Stimulated activated CD8-positive, alpha-beta memory T cell treated with anti-CD3 and anti-CD28 coated beads, Interleukin-7, amount 100 ng/mL, for 1 hour (primary cell): ENCODE measurements at places on chromosomes 4 and X.
A peak's percentile ranks its signal among the peaks of the same experiment; 100 is the strongest.

DNA sequence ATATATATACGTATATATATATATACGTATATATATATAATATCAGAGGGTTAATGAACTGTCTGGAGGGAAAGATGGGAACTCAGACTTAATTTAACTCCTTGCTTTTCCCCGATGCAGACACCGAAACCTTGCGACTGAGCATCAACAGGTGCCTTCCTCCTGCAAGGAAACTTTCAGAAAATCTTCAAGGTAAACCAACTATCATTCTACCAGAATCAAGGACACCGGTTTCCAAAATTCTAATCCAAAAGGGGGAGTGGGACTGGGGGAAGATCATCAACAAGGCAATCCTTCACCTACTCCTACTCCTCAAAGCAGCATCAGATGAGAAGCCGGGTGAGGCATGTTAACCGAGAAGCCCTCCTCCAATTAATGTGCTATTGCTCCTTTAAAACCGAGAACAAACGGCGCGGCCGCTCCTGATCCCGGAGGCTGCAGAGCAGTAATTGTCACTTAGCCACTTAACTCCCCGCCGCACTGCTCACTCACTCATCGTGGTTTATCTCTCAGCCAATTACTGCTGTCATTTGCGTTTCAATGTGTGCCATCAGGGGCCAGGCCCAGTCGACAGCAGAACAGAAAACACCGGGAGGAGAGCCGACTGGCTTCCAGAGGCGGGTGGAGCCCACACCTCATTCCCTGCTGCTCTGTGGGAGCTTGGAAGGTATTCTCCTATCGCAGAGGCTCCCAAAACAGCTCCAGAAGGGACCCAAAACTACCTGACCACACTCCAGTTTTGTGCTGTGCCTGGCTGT is 61.7 kb downstream of the MAML3 start:
- DNase-seq, result no peak

DNA sequence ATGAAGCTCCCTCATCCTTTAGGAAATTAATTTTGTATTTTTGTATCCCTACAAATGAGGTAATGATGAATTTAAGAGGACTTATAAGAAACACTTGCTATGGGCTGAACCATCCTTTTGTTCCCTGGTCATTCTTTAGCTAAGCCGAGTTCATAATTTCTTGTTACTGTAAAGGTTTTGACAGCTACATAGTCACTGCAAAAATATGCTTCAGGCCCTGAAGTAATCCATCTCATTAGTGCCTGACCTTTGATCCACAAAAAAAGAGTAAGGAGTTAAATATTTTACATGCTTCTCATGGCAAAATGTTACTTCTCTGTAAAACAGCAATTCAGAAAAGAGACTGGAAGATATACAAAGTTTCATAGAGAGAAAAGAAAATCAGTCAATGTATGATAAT is 290.6 kb upstream of the SLIT2 start:
- no peak for DNase-seq

- DNase-seq, result no peak
Observed at GRCh38 chr4:52103319-52103718, 52.2 kb downstream of the SPATA18 start.

DNA sequence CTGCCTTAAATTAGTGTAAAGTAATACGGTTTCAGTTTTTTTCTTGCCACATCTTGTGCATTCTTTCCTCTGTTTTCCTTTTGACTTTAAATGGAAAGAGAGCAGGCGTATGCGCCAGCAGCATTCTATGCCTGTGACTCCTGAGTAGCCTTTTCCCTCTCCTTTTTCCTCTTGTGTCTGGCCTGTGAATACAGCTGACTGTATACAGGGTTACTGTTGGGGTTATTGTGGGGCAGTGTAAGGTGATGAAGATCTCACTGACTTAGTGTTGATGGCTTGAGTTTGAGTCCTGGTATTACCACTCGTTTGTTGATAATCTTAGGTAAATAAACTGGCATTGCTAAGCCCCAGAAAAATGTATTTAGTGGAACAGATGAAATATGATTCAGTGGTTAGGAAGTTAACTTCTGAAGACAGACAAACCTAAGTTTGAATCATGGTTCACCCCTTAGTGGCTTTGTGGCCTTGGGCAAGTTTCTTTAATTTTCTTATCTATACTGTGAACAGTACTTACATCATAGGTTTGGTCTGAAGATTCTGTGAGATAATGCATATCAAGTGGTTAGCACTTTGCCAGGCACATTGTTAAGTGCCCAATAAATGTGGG is 105.1 kb downstream of the FNIP2 start:
- DNase-seq, result no peak

- no peak for DNase-seq
Observed at GRCh38 chrX:38409289-38409688, 56.9 kb downstream of the OTC start.

DNA sequence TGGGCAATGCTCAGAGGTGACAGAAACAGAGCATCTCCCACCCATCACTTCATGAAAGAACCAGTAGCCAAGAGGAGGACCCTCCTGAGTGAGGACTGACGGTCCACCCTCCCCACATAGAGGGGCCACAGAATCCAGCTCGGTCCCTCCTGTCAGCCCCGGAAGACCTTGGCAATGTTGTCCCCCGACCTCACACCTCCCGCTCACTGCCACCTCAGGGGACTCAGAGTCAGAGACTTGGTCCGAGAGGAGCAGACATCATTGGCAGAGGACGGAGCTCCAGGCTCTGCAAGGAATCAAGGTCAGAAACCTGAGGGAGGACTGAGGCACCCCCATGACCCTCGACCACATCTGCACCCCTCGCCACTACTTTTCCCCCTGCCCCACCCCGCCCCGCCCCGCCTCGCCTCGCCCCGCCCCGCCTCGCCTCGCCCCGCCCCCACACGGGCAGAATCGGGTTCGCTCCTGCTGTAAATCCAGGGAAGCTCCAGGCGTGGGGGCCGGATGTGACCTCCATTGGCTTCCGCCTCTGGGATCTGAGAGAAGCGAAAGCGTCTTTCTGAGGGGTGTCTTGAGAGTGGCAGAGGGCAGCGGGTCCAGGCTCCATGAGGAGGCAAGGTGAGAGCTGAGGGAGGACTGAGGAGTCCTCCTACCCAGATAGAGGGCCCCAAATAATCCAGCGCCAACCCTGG is at the start of gene MAGEA11:
MAGEA11 (plus strand) TSS at position 516 of the 692 bp plus-strand sequence. CDS start 1,100 bp downstream, outside the sequence.
- no peak for DNase-seq

DNA sequence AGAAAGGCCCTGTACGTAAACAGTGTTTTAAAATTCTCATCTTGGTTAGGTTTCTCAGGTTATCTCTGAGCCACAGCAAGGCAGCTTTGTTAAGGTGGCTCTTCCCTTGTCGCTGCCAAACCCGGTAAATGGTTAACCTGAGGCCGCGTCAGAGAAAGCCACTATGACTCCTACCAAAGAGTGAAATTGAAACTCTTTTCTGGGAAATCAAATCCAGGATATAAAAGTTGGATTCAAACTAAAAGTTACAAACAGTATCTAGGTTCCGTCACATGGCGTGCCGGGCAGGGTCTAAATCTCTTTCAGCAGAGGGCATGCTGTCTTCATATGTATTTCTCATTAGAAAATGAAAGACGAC is 433 bp downstream of the MMAA start:
- peak; percentile 5 for DNase-seq

- DNase-seq, result no peak
Observed at GRCh38 chrX:140432346-140433175, 72.3 kb downstream of the SOX3 start.

GRCh38 chr4:163693776-163694175 is 199.3 kb downstream of the TMA16 start:
- DNase-seq, result no peak

DNA sequence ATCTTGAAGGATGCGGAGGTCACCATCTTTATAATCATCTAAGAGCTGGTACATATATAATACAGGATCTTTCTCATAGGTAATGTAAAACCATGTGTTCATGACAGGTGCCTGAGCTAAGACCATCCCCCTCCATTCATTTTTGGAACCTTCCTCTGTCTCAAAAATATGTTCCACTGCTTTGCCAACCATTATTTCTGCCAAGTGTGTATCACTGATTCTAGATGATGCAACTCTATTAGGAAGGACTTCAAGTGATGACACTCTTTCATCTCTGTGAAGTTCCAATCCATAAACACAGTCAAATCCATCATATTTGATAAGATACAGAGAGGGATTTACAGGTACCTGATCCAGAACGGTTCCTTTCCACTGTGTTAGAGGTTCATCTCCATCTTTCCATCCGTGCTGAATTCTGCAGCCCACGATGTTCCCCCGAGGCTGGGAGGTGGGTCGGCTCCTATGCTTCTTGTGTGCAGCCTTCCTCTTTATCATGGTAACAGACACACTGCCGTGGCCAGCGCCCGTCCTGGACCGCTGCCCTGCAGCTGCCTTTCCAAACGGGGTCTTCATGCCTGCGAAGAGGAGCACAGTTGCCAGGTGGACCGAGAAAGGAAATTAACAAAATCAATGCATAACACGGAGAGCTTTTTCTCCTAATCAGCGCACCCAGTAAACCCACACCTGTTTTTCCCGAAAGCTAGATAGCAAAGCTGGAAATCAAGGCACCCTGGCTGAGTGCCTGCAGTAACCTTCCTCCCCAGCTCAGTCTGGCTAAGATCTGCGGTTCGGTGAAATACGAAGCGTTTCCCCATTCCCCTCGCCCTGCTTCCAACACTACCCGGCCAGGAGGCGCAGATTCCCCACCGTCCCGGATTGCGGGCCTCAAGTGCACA is 718 bp downstream of the SPIN3 start:
- no peak for DNase-seq

DNA sequence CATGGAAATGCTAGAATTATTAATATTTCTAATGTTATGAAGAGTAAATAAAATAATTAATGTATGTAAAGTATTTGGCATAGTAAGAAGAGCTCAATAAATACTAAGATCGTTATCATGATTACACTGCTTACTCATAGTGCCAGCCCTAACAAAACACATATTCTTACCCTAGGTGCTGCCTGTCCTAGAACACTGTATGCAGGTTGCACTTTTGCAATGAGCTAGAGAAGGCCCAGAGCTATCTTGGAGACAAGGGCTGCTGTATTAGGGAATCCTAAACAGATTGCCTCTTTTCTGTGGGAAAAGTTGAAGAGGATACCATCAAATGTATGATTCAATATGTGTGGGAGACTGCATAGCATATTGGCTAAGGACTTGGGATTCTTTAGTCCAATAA is 48.0 kb upstream of the TMEM164 start:
- DNase-seq, result no peak

DNA sequence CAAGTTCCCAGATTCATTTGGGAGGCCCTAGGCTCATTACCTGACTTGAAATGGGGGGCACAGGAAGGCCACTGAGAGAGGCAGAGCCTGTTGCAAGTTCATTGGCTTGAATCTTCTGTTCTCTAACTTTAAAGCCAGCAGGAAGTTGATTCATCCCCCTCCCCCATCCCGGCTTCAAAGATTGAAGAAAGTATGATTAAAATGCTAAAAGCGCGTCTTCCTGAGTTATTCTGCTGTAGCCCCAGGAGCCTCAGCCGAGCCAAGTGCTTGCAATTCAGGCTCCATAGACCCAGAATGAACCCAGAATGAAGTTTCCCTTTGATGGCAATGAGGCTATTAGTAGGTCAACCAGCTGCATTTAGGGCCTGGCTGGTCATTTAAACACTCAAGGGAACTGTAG is 14.7 kb downstream of the CHST7 start:
- no peak for DNase-seq

DNA sequence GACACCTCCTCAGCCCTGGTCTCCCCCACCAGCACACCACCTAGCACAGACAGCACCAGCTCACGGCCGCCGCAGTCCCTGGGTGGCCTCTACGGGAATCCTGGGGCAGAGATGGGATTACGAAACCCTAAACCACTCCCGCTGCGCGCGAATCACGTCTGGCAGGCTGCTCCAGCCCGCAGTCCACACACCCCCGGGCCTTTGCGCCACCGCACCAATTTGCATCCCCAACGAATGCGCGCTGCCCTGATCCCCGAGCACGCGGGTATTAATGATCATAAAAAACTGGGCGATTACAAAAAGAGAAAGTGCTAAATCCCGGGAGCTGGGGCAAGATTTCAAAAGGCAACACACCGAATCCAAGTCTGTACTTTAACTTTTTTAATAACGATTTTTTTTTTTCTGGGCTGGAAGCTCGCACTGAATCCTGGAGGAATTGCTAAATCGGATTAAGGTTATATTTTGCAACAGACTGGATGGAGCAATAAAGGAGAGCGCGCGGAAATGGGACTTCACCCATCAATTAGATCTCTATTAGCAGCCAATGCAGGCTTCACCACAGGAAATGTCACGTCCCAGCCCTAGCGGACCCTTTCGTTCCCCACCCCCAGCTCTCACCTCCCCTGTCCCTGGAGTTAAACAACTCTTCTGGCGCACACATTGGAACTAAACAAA is 69.8 kb upstream of the TMEM33 start:
- DNase-seq, result no peak
